NCI-H187 (cell line): ENCODE measurements at places on chromosomes 4 and X.

GRCh38 chrX:68754406-68754805 is 74.4 kb upstream of the EFNB1 start:
- no peak for DNase-seq

GRCh38 chr4:173252024-173252935 is 81.9 kb downstream of the HMGB2 start:
- DNase-seq, result peak; percentile 32

DNA sequence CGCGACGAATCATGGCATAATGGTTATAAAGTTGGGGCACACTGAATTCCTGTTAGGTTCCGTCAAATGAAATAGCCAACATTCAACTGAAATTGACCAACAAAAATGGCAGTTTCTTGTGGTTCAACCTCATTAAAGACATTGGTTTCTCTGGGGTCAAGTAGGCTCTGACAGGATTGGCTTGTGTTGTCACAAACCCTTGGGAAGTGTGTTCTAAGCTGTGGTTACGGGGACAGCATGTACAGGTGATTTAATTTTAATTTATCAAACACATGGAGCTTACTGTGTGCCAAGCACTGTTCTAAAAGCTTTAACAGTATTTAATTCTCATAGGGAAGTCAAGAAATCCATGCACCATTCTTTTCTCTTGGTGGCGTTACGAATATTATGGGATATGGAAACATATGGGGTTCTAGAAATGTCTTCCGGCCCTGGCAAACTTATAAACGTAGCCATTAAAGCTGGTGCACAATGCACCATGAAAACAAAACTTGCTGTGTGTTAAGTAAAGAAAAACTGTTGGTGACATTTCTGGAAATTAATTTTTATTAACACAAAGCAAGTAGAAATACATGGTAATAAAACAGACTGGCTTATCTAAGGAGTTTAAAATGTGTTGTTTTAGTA is 891 bp downstream of the XK start:
- DNase-seq, result no peak

GRCh38 chrX:120664081-120664480 is 34.2 kb upstream of the C1GALT1C1 start:
- DNase-seq, result no peak

DNA sequence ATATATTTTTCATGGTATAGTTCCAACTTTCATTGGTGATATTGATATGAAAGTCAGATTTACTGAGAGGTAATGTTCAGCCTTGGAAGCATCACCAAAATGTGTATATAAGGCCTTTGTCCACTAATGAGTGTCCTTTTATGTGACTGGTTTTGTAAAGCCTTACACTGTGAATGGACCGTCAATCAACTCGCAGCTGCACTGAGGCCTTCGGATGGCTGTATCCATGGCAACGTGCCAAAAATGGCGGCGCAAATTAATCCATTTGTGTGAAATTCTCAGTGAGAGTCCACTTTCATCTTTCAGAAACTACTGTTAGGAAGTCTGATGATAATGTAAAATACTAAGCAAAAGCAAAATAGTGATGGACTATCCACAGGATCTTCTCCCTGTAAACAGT is 131.7 kb downstream of the SPCS3 start:
- DNase-seq, result no peak

DNA sequence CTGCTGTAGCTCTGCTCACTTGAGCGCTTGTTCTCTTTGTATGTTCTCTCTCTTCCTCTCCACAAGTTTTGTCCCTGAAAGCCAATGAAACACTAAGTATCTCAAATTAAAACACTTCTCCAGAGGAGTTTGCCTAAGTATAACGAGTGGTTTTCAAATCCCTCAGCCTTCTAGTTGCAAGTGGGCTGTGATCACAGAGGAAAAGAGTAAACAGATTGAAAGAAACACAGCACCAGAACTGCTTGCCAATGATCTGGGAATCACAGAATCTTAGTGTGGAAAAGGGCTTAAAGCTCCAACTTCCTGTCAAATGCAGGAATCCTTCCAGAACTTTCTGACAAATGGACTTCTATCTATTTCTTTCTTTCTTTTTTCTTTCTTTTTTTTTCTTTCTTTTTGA is 4.8 kb upstream of the PRSS12 start:
- no peak for DNase-seq

- peak; percentile 33 for DNase-seq
These were observed 67.6 kb upstream of the DCLK2 start for GRCh38 chr4:150010525-150011126.

DNA sequence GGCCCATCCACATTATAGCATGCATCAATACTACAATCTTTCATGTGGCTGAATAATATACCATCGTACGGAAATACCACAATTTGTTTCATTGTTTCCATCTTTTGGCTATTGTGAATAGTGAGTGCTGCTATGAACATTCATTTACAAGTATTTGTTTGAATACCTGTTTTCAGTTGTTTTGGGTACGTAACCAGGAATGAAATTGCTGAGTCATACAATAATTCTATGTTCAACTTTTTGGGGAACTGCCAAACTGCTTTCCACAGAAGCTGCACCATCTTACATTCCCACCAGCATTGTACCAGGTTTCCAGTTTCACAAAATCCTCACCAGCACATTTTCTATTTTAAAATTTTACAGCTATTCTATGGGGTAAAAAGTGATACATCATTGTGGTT is 28.5 kb upstream of the MANBA start:
- DNase-seq, result no peak

GRCh38 chrX:154354516-154354915 is 19.9 kb downstream of the FLNA start:
- DNase-seq, result no peak
